Testis (tissue), 5 donors: ENCODE measurements at places on chromosomes 4 and X. TPM values are rescaled to one million over a fixed set of nuclear protein-coding genes. Genes with fewer than 3 reads are reported as not detected.

GRCh38 chr4:96753216-96753615 is 913.3 kb downstream of the PDHA2 start:
- DNase-seq, result no peak

GRCh38 chr4:112290341-112290740 is 4.6 kb upstream of the TIFA start:
- no peak for DNase-seq

DNA sequence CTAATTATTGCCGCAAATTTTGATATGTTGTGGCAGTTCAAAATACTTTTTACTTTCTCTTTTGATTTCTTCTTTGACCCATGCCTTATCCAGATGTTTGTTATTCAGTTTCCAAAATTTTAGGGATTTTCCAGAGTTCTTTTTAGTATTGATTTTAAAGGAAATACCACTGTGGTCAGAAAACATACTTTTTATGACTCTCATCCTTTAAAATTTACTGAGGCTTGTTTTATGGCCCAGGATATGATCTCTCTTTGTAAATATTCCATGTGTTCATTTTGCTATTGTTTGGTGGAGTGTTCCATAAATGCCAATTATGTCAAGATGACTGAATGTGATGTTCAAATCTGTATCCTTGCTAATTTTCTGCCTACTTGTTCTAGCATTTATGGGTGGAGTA is 272.3 kb upstream of the DIPK2B start:
- no peak for DNase-seq

DNA sequence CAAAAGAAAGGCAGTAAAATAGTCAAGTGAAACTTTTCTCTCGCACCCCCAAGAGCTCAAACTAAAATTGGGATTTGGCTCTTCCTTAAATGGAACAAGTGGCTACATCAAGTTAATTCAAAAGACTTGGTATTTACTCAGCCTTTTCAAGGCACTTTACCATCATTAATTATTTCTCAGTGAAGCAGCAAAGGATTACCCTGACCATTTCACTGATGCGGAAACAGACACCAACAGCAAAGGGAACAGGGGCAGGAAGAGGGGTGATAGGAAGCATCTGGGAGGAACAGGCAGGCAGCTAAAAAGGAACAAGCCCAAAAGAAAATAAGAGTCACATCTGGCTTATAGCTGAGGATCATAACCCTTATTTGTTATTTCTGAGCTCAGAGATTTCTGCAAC is 2.7 kb downstream of the SCML2 start:
- no peak for DNase-seq

- no peak for DNase-seq
Measured at GRCh38 chr4:176320976-176321361, 1.2 kb downstream of the SPCS3 start.

- DNase-seq, result no peak
Measured at GRCh38 chrX:14825851-14826250, 47.0 kb downstream of the FANCB start.

The PRRG1 gene
- total RNA-seq, result 4.9 TPM

The NSDHL gene
- total RNA-seq, result 17.9 TPM
